ENCODE measurements at places on chromosomes 13 and 19.

- DNase-seq, result peak; percentile 79
Observed at GRCh38 chr13:42696191-42696590, 85.2 kb upstream of the FAM216B start.

DNA sequence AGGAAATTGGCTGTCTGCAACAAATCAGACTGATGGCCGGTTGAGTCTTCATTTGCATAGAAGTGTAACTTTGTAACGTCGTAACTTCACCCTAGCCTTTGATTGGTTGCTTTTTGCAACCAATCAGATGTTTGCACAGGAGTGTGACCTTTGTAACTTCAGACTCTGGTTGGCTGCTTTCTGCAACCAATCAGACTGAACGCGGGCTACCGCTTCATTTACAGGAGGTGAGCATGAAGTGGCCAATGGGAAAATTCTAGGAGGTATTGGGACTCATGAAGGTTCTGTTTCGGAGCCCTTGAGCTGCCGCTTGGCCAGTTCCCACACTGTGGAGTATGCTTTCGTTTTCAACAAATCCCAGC, 441 bp upstream of the ZNF559 start:
- DNase-seq, result peak; percentile 82

GRCh38 chr13:43309311-43309710, 285.9 kb downstream of the DNAJC15 start:
- DNase-seq, result no peak

DNA sequence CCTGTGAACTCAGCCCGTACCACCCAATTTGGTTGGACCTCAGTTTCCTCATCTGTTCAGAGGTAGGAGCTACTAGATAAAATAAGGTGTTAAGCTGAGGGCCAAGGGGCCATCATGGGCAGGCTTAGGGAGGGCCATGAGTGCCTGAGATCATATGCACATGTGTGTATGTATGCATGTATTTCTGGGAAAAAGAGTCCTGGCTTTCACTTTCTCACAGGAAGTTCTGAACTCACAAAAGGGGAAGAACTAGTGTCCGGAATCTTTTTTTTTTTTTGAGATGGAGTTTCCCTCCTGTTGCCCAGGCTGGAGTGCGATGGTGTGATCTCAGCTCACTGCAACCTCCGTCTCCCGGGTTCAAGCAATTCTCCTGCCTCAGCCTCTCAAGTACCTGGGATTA, 18.9 kb downstream of the TGFB1 start:
- DNase-seq, result no peak

DNA sequence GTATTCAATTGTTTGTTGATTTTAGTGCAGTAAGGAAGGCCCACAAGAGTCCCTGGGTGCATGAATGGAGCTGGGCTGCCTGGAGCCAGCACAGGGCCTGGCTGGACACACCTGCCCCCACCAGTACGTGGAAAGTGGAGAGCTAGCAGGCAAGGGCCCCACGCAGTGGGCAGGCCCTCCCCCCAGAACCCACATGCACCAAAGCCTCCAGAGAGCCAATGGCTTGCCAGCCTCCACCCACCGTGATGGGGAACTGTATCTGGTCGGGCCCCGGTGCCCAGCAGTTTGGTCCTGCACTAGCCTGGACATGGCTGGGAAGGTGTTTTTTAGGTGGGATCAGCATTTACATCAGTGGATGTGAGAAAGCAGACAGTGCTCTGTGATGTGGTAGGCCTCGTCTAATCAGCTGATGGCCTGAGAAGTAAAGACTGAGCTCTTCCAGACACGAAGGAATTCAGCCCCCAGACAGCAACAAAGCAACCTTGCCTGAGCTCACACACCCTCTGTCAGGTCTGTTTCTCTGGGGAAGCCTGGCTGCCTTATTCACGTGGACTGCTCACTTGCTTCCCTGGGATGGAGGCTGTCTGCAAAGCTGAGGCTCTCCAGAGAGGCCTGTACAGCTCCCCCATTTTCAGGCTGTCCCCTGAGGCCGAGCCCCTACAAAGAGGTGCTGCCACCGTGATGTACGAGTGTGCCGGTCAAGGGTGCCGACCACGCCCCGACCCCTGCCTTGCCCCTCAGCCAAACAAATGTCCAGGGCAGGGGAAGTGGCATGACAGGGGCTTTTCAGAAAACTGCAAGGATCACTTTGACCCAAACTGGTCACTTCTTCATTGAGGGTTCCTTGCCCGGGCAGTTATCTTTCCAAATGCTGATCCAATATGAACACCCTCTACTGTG, 27.5 kb downstream of the RAB20 start:
- no peak for DNase-seq

DNA sequence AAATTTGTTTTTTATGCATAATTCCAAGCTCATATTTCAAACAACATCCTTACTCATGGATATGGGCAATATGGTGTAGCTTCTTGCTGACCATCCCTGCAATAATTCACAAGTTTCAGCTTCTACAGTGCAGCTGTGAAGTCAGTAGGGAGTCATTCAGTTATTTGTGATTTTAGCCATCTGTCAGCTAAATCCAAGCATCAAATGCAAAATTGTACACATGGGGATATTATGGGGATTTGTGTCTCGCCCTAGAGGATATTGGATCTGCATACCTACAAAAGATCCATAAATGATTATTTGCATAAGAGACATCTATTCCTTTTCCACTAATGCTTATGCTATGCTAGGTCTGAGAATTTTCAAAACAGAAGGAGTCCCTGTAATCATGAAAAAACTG, 217.9 kb upstream of the SLITRK5 start:
- no peak for DNase-seq

GRCh38 chr13:49221590-49221965, 1.4 kb downstream of the MLNR start:
- no peak for DNase-seq

GRCh38 chr19:11736696-11737095, 2.0 kb downstream of the ZNF823 start:
- peak; percentile 85 for DNase-seq

DNA sequence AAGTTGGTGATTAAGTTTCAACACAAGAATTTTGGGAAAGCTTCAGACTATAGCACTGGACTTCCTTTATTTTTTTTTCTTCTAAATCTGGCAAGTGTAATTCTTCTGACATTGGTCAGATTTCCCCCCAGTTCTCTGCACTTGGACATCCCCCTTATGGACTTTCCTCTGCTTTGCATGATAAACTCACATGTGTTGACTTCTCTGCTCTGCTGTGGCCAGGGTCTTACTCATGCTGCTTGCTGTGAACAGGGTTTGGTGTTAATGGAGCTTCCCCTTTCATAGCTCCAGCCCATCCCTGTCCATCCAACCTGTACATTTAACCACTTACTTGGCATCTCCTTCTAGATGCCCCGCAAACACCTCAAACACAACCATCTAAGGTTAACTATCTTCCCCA, 70.5 kb upstream of the SPATA13 start:
- no peak for DNase-seq

DNA sequence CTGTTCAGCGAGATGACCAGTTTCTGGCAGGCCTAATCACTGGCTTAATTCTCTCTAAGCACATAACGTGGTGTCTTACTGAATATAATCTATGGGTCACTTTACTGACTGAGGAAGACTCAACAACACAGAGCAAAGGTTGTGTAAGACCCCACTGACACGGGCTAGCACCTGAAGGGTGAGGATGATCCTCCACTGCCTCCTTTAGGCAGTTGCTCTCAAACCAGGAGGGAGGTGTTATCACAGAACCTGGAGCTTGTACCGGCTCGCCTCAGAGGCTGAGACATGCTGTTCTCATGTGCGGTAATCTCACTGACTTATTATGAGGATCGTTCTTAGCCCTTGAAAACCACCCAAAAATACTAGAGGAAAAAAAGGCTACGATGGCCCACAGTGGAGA, 28.3 kb downstream of the RCBTB2 start:
- DNase-seq, result no peak
